Ammon's horn (tissue), 1 donor: ENCODE measurements at places on chromosomes 1 and 21.

GRCh38 chr1:9835758-9836631, 12.2 kb upstream of the CLSTN1 start:
- no peak for DNase-seq

DNA sequence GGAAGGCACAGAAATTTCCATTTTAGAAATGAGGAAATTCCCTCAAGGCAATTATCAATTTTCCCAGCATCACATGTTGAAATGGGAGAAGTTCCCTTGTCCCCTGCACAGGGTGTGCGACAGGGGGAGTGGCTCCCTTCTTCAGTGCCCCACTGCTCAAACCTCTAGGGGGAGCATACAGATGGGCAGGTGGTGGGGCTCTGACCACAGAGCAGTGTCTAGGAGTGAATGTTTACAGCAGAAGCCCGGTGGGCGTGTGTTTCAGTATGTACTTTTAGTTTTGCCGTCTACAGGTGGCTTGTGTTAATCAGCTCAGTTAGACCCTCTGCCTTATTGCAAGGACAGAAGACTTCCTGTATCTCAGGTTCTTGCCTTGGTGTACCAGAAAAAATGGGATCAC, 493.7 kb upstream of the PLXNA2 start:
- DNase-seq: no peak

DNA sequence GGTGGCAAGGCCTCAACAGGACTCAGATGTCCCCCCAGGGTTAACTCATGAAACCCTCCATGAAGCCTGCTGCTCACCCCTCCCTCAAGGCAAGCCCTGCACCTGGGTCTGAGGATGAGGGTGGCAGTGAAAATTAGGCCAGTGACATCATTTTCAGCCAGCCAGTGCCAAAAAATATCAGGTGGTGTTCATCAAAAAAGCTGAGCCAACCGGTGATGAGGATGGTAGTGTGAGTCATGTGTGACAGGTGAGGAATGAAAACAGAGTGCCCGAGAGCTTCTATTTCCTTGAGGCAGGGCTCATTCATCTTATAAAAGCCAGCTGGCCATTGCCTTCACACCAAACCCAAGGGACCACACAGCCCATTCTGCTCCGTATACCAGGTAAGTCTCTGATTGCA, at the start of gene SPRR1A:
Gene SPRR1A (plus strand): TSS at position 339 of the 400 bp plus-strand sequence. CDS start 1,150 bp downstream, outside the sequence.
- DNase-seq: no peak

DNA sequence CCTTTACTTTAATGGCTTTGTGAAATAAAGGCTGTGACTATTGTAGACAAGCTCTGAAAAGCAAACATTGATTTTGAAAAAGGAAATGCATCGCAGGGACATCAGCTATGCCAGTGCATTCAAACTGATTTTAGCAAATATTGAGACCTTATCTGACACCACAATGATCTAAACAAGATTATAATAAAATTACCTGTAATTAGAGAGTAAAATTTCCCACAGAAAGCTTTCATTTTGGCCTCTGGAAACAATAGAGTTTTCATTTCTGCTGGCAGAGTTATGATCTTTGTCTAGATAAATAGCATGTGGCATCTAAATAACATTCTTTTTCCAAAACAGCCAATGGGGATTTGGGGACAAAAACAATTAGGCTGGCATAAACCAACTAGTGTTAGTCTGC, 650.4 kb upstream of the PRMT6 start:
- DNase-seq: no peak

DNA sequence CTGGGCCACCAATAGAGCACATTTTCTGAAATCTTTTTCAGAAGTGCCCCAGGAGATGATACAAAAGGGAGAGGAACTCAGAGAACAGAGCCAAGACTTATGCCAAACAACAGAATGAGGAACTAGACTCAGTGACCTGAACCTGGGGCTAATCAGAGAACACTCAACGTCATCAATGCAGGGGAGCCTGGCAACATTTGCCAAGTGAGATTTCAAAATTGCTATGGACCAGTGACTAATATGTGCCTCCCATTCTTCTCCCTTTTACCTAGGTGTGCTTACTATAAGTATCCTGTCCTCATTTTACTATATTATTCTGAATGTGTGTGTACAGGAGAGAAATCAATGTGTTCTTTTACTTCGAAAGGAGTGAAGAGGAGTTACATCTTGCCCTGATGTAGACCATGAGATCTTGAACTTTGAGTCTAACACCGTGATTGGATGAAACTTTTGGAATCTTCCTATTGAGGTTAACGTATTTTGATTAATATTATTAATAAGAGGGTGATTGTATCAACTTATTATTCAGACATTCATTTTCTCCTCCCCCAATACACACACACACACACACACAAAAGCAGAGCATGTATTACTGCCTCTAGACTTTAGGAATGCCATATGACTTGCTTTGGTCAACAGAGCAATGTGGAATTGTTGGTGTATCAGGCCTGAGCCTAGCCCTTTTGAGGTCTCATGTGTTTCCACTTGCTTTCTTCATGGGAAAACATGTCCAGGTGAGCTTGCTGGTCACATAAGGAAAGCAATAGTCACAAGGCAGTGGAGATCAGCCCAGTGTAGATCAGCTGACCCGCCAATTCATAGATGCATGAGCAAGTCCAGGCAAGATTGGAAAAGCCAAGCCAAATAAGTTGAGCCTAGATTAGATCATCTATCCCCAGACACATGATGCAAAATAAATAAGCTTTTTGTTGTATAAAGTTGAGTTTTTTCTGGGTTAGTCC, 80.3 kb upstream of the ETS2 start:
- no peak for DNase-seq

- no peak for DNase-seq
Observed at GRCh38 chr21:45112371-45112770, 38.0 kb downstream of the ADARB1 start.

DNA sequence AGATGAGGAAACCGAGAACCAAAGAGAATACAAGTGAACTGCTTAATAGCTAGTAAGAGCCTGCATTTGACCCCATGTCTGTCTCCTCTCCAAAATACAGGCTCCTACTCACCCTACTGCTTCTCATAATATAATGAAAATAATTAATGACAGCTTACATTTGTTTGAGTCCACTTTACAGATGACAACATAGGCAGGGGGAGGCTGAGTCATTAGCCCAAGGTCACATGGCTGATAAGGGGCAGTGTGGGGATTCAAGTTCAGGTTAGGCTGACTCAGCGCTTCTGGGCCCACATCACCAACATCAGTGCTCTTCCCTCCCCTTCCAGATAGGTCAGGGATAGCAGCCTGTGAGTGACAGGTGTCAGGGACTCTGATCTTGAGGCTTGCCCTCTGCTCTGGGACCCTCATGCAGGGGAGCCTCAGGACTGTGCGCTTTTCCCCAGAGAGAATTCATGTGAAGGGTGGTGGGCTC, 16.2 kb downstream of the AZIN2 start:
- DNase-seq: no peak

DNA sequence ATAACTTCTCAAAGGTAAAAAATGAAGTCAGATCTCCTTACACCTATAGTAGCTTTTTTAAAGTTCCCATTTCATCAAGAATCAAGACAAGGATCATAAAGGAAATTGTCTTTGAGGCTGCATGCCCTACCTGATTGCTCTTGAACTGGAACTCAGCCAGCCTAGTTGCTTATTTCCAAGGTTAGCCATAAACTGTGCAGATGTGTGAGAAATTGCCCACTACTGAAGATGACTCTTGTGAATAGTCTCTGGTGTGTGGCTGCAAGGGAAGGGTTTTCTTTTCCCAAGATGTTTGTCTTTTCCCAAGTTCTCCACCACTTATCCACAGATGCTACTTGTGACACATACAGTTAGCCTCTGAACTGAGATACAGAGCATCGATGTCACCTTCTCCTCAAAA, 81.7 kb upstream of the DUSP10 start:
- DNase-seq: no peak

DNA sequence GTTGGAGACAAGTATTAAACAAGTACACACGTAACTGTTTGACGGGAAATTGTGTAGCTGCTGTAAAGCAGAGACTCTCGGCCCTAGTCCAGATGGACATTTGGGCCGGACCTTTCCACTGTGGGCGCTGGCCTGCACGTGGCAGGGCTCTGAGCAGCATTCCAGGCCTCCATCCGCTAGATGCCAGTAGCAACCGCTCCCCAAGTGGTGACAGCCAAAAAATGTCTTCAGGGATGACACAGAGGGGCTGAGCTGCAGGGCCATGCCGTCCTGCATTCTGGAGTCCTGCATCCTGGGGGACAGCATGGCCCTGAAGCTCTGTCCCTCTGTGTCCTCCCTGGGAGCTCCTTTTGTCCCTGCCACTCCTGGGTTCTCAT, 24.8 kb downstream of the A3GALT2 start:
- DNase-seq: no peak

DNA sequence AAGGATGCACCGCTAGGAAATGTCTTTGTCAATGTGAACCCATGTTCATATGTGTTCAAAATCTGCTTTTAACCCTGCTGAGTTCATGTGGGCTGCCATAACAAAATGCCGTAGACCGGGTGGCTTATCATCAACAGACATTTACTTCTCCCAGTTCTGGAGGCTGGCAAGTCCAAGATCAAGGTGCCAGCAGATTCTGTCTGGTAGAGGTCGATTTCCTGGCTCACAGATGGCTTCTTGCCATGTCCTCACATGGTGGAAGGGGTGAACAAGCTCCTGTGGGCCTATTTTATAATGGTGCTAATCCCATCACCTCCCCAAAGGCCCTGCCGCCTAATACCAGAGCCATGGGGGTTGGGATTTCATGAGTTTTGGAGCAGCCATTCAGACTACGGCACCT, 4.6 kb upstream of the CDCP2 start:
- DNase-seq: no peak

DNA sequence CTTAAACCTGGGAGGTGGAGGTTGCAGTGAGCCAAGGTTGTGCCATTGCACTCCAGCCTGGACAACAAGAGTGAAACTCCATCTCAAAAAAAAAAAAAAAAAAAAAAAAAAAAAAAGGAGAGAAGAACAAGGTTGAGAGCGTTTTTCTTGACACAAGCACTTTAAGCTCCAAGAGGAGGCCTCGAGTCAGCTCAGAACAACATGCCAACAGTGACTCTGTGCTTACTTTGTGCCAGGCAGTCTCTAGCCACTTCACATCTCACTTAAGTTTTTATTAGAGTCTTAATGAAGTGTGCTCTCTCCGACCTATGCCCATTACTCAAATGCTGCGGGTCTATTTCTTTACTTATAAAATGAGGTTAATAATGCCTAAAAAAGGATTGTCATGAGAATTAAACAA, 13.0 kb downstream of the ATP1A1 start:
- DNase-seq: no peak

DNA sequence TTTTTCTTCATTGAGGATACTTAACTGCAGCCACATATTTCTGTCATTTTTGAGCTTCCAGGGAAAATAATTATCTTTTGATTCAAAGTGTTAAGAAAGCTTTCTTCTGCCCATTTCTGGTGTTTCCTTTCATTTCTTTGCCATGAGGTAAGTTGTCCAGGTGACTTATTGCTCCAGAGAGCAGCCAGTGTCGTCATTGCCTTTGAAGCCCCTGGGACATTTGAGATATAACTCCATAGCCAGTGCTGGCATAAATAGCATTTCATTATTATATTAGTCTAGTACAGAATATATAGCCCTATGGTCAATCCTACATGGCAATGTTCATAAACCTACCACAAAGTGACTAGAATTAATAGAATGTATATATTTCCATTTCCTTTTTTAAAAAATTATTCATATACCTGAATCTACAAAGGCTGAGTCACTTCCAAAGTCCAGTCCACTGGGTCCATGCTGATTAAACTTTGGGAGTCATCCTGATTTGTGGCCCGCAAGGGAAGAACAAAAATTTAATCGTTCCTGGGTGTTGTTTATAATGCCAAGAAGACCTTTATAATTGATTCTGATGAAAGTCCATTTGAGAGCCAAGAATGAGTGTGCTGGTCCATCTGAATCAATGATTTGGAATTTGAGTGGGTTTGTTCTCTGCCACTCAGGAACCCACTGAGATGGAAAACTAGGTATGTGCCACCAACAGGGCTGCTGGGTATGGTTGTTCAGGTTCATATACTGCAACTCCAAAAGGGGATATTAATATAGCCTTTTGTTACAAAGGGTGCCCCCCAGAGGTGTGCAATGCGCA, 221.8 kb upstream of the PLXNA2 start:
- no peak for DNase-seq

- DNase-seq: no peak
Observed at GRCh38 chr21:46326110-46326703, 2.3 kb downstream of the PCNT start.

DNA sequence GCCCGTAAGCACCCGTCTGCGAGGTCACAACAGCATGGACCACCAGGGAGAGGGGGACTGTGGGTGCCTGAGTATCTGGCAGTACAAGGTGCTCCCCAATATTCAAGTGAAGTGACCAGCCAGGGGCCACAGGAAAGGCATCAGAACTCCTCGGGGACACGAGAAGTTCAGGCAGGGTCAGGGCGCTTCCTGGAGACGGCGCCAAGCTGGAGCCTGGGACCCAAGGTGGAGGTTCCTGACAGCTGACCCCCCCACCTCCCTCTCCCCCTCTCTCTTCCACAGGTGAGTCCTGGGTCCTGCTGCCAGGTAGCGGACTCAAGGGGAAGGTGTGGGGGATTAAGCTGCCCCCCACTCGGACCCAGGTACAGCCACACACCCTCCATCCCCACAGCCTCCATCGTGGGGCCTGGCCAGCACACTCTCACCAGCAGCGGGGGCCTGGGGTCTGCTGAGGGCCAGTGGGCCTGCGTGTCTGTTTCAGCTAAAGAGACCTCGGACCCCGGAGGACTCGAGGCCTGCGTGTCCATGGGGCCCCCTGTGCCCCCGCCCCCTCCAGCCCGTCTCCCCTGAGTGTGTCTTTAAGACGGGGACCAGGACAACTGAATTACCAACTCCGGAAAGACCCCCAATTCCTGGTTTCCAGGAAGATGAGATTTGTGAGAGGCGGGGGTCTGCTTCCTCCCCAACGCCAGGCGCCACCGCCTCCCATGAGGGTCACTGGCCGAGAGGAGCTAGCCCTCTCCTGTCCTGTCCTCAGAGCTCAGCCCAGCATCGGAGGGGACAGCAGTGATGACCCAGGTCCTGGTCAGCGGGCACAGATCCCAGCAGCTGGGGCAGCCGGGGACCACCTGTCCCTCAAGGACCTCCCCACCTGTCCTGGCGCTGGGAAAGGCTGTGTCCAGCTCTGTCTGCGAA, 6.2 kb downstream of the TNFRSF18 start:
- no peak for DNase-seq

DNA sequence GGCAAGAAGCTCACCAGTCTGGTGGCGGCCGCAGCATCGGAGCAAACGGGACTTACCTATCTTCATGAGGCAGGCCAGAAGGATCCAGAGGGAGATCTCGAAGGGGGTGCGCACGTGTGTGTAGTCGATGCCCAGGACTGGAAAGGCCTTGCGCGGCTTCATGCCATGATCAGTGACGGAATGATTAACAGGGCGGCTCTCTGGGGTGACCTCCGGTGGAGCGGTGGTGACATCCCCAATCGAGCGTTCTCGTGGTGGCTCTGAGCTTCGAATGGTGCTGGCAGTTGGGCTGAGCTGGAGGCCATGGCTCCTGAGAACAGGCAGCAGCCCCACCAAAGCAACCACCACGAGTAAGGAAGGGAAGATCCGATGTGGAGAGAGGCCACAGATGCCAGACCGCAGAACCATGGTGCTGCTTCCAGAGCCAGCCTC, 982 bp downstream of the SLC9A1 start:
- no peak for DNase-seq

GRCh38 chr1:55195521-55196233, 19.5 kb downstream of the USP24 start:
- no peak for DNase-seq

- no peak for DNase-seq
Observed at GRCh38 chr21:44700101-44701022, 3.4 kb downstream of the KRTAP10-12 start.
